Heart left ventricle (tissue), 16 donors: ENCODE measurements at places on chromosomes 13 and 19. TPM values are rescaled to one million over a fixed set of nuclear protein-coding genes. Genes with fewer than 3 reads are reported as not detected.
A peak's percentile ranks its signal among the peaks of the same experiment; 100 is the strongest.

DNA sequence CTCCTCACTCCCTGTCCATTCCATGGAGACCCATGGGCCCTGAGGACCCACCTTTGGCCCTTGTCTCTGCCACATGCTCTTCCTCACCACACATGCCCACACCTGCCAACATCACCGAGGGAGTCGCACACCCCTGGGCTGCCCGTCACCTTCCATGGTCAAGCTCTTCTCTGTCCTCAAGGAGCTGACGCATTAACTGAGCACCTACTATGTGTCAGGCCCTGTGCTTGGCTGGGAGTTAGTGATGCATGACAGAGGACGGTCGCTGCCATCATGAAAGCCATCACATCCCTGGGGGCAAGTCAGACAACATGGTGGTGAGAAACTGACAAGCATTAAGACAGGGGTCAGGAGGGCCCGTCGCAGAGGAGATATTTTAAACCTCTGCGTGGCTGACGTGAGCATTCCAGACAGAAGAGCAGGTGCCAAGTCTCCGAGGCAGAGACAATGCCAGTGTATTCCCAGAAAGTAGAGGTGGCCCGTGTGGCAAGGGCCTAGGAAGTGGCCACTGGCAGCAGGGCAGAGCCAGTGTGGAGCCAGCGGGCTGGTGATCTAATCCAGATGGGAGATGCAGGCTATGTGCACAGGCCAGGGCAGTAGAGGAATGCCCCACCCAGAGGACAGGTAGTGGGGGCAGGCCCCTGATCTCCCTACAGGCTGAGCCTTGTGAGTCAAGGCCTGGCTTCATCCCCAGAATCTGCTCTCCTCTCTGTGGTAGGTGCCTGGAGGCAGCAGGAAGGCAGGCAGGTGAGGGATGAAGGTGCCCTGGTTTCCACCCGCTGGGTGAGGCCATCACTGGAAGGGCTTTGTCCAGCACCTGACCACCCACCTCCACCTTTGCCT, 21.2 kb downstream of the ELAVL1 start:
- no peak overlapping the region for H3K27ac ChIP-seq
- H3K4me1 ChIP-seq = peaks cover 22% of the 10 kb centered on the region
- H3K36me3 ChIP-seq = peaks cover 78% of the 10 kb centered on the region
- no peaks in the 10 kb centered on the region for H3K27me3 ChIP-seq
- no peak overlapping the region for H3K4me3 ChIP-seq
- no peak for DNase-seq

Gene NCAN
- total RNA-seq = not detected

DNA sequence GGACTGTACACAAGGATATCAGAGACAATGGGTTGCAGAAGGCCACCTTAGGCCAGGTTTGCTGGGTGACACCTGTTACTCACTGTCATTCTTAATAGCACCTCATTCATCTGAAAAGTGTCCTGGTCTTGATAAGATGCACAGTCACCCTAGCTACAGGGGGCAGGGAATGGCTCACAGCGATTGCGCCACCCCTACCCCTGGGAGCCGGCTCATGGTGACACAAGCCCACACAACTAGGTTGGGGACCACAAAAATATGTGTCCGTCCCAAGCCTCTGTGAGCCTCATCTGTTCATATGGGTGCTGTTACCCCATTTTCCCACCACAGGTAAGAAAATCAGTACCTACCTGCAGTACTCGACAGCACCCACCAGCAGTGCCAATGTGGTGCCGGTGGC, 23.4 kb downstream of the MED26 start:
- peaks cover 22% of the 10 kb centered on the region for H3K4me1 ChIP-seq
- H3K36me3 ChIP-seq = no peaks in the 10 kb centered on the region
- no peak overlapping the region for H3K27ac ChIP-seq
- DNase-seq = no peak

- no peaks in the 10 kb centered on the region for H3K36me3 ChIP-seq
- no peaks in the 10 kb centered on the region for H3K27me3 ChIP-seq
- no peak for DNase-seq
- H3K4me3 ChIP-seq = no peak overlapping the region
Measured at GRCh38 chr13:54433493-54434206, 1405.0 kb downstream of the OLFM4 start.

DNA sequence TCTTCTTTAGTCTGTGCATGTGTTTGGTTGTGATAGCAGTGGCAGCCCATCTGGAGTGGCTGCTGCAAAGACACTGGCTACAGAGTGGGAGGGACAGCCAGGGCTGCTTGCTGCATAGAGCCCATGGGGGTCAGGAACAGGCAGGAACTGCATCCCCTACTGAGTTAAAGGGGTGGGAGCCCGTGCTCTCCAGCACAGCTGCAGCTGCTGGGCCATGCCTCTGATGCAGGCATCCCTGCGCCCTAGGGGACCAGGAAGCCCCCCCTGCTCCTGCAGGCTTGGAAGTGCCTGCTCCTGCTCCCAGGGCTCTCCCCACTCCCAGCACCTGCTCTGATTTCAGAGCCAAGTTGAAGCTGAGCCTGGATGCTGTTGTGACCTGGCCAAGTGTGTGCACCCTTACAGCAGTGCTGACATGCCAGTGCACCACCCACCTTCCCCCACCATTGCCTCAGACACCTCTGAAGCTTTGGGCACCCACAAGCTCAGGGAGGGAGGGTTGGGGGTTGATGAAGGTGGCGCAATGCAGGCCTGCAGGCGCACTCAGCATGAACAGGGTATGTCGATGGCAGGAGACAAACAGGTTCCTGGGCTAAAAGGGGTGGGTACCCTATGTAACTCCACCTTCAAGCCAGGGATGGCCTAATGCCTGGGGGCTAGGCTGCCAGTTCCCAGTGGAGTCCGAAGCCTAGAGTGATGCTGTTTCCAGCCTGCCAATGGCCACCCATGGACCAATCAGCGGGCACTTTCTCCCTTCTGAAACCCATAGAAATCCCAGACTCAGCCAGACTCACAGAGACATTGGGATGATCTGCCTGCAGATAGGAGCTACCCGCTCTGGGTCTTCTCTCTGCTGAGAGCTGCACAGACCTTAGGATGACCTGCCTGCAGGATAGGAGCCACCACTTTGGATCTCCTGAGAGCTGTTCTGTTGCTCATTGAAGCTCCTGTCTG, 919.9 kb upstream of the MIR17HG start:
- no peak overlapping the region for H3K27ac ChIP-seq
- no peak overlapping the region for H3K4me3 ChIP-seq
- H3K27me3 ChIP-seq = no peaks in the 10 kb centered on the region
- no peaks in the 10 kb centered on the region for H3K36me3 ChIP-seq

GRCh38 chr13:49540552-49540951, 44.8 kb downstream of the PHF11 start:
- no peaks in the 10 kb centered on the region for H3K27me3 ChIP-seq
- DNase-seq = no peak
- peaks cover 71% of the 10 kb centered on the region for H3K36me3 ChIP-seq
- peaks cover 12% of the 10 kb centered on the region for H3K4me1 ChIP-seq
- H3K27ac ChIP-seq = peak overlapping the region; percentile 15

DNA sequence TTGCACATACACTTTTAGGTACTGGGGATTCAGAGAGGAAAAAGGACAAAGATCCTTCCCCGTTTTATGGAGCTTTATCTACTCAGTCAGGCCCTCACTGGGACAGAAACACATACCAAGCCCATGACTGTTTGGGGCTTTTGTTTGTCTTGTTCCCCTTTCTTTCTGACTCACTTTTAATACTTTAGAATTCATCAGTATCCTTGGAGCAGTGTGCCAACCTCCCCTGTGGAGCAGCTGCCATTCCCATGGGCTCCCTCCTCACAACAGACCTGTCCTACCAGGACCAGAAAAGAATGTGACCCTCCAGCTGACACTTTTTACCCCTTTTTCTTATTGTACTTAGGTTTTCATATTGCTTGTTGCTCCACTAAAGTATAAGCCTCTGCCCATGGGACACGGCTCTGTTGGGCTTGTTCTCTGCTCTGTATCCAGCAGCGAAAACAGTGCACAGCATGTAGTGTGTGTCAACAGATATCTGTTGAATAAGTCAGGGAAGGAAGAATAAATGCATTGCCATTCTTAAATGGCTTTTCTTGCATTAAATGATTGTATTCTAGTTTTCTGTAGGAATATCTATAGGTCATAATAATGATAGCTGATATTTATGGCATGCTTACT, 431.1 kb downstream of the EFNB2 start:
- H3K27ac ChIP-seq = no peak overlapping the region
- no peak overlapping the region for H3K4me3 ChIP-seq
- H3K4me1 ChIP-seq = no peaks in the 10 kb centered on the region
- H3K36me3 ChIP-seq = no peaks in the 10 kb centered on the region
- H3K27me3 ChIP-seq = no peaks in the 10 kb centered on the region

DNA sequence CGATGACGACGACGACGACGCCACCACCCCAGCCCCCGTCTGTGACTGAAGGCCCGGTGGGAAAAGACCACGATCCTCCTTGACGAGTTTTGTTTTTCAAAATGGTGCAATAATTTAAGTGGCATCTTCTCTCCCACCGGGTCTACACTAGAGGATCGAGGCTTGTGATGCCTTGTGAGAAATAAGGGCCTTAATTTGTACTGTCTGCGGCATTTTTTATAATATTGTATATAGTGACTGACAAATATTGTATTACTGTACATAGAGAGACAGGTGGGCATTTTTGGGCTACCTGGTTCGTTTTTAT, 2.5 kb downstream of the KLF2 start:
- H3K4me1 ChIP-seq = peaks cover 32% of the 10 kb centered on the region
- peak overlapping the region; percentile 97 for H3K27ac ChIP-seq
- no peaks in the 10 kb centered on the region for H3K27me3 ChIP-seq
- peaks cover 9% of the 10 kb centered on the region for H3K36me3 ChIP-seq
- DNase-seq = no peak
- peak overlapping the region; percentile 78 for H3K4me3 ChIP-seq

DNA sequence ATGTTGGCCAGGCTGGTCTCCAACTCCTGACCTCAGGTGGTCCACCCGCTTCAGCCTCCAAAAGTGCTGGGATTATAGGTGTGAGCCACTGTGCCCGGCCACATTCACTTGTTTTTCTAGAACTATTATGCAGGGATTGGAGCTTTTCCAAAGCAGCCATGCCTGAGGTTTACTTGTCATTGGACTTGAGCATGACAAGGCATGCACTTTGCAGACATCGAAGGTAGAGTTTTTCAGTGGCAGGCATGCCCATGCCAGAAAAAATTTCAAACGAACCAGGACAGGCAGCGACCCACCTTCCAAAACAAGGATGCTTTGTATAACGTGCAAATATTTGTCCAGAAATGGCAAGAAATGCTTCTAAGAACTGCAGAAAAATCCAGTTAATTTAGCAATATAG, 17.7 kb downstream of the PNMA8A start:
- no peak for DNase-seq
- H3K27ac ChIP-seq = no peak overlapping the region
- H3K4me1 ChIP-seq = no peaks in the 10 kb centered on the region
- no peaks in the 10 kb centered on the region for H3K36me3 ChIP-seq

- peaks cover 20% of the 10 kb centered on the region for H3K4me1 ChIP-seq
- H3K27me3 ChIP-seq = no peaks in the 10 kb centered on the region
- H3K27ac ChIP-seq = no peak overlapping the region
- peaks cover 11% of the 10 kb centered on the region for H3K36me3 ChIP-seq
- DNase-seq = peak; percentile 83
Measured at GRCh38 chr19:14544977-14545715, 15.8 kb downstream of the TECR start.

Gene DIAPH3
- total RNA-seq = 0.09 TPM

DNA sequence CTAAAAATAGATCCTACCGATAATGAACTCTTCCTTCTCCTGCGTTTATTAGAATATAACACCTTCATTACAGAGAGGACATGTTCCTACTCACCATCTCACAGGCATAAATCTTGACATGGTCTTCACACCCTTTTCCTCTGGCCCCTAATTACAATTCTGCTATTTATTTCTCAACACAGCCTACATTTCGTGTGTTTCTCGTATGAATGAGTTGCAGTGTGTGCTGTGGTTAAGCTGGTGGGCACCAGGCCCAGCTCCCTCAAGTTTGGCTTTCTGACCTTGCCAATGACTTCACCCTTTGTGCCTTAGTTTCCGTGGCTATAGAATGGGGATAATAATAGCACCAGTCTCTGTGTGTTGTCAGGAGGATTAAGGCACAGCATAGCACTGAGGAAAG, 12.3 kb upstream of the KATNAL1 start:
- no peak for DNase-seq
- no peak overlapping the region for H3K4me3 ChIP-seq
- no peaks in the 10 kb centered on the region for H3K27me3 ChIP-seq
- H3K36me3 ChIP-seq = no peaks in the 10 kb centered on the region
- H3K4me1 ChIP-seq = peaks cover 9% of the 10 kb centered on the region
- no peak overlapping the region for H3K27ac ChIP-seq

DNA sequence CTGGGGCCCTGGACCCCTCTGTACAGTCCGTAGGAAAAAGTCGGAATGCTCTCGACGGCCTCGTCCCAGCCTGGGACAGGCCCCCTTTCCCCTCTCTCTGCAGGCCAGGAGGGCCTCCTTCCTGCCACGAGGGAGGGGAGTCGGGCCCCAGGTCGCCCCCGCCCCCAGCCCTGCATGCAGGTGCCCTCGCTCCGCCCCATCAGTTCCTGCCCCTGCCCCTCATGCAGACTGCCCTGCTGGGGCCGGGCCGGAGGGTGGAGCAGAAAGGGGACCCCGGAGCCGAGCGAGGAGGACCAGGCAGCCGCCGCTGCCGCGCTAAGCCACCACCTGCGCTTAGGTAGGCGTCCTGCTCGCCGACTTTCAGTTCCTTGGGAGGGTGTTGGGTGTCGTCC, 7.3 kb downstream of the LYL1 start:
- H3K27me3 ChIP-seq = no peaks in the 10 kb centered on the region
- peak overlapping the region; percentile 5 for H3K4me3 ChIP-seq
- peaks cover 83% of the 10 kb centered on the region for H3K4me1 ChIP-seq
- DNase-seq = peak; percentile 35
- peak overlapping the region; percentile 86 for H3K27ac ChIP-seq

GRCh38 chr13:76944456-76944855, 3.9 kb upstream of the ACOD1 start:
- H3K36me3 ChIP-seq = no peaks in the 10 kb centered on the region
- DNase-seq = no peak

GRCh38 chr19:43667876-43668405, 2.0 kb downstream of the PLAUR start:
- peaks cover 5% of the 10 kb centered on the region for H3K36me3 ChIP-seq
- no peaks in the 10 kb centered on the region for H3K4me1 ChIP-seq
- no peak overlapping the region for H3K27ac ChIP-seq
- no peaks in the 10 kb centered on the region for H3K27me3 ChIP-seq

Gene LHB
- total RNA-seq = not detected

GRCh38 chr13:71149498-71150363, 717.3 kb downstream of the DACH1 start:
- H3K27me3 ChIP-seq = no peaks in the 10 kb centered on the region
- H3K4me1 ChIP-seq = no peaks in the 10 kb centered on the region
- DNase-seq = no peak
- no peak overlapping the region for H3K4me3 ChIP-seq
- H3K27ac ChIP-seq = no peak overlapping the region
- no peaks in the 10 kb centered on the region for H3K36me3 ChIP-seq

Gene ZNF154
- total RNA-seq = 5.3 TPM

- H3K4me1 ChIP-seq = no peaks in the 10 kb centered on the region
- H3K27me3 ChIP-seq = peaks cover 33% of the 10 kb centered on the region
- H3K4me3 ChIP-seq = no peak overlapping the region
- no peaks in the 10 kb centered on the region for H3K36me3 ChIP-seq
- DNase-seq = no peak
Measured at GRCh38 chr19:50309396-50310125, 19.6 kb downstream of the KCNC3 start.

Gene AMH
- 0.32 TPM for total RNA-seq
